ENCODE measurements at places on chromosomes 11 and 22. TPM values are rescaled to one million over a fixed set of nuclear protein-coding genes. Genes with fewer than 3 reads are reported as not detected.

GRCh38 chr11:363948-364761, 5.1 kb upstream of the B4GALNT4 start:
- no peak for DNase-seq

The KLHDC7B gene
- total RNA-seq, result not detected

GRCh38 chr11:103898065-103898464, 138.4 kb upstream of the DDI1 start:
- DNase-seq, result no peak

DNA sequence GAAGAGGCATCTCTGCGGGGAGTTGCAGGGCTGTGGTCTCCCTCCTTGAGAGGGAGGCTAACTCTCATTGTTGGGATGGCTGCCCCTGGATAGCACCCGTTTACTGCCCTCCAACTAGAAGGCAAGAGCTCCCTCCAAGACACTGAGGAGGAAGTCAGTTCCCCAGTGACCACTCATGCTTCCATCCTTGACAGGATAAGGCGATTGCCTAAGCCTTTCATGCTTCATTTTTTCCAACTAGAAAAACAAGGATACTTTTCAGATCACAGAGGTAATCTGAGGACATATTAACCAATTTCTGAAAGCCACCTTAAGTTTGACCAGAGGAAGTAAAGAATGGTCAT, 186.6 kb downstream of the MAML2 start:
- DNase-seq, result no peak

GRCh38 chr22:44730022-44730393, 22.4 kb upstream of the ARHGAP8 start:
- DNase-seq, result no peak

DNA sequence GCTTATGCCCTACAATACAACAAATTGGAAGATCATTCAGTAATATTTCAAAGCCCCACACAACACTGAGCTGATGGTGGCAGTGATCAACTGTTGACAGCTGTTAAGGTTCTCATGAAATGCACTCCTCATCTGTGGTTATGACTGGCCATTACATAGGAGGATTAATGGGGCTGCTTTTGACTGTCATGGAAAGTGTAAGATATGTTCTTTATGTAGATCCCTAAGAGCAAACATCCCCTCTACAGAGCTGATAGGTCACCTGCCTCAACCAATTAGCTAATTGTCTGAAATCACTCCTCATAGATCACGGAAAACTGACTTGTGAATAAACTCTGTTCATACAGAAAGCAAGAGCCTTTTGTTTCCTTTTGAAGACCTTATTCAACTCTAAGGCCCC, 78.1 kb downstream of the GAB2 start:
- DNase-seq, result no peak

The MCHR1 gene
- 0.13 TPM for total RNA-seq

- DNase-seq, result no peak
Observed at GRCh38 chr11:2576549-2576948, 123.2 kb downstream of the KCNQ1OT1 start.

DNA sequence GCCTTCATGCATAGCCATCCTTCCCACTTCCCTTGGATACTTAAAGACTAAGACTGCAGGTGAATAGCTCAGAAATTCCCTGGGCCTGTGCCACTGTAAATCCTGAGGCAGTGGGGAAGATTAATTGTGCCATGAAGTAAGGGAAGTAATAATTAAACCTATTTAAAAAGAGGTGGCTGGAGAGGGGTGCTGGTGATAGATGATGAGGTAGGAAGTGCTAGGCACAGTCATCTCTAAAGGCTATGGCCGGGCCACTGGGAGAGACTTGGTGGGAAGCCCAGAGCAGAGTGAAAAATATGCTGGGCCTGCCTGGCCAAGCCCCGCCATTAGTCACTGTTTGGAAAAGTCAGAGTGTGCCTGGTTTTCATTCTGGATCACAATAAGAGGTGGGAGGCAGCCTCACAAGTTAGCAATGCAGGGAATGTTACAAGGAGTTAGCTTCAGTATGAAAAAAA, 197.2 kb upstream of the PITPNB start:
- DNase-seq, result no peak

GRCh38 chr11:66100272-66101065, 30.4 kb downstream of the PACS1 start:
- DNase-seq, result peak; percentile 59

DNA sequence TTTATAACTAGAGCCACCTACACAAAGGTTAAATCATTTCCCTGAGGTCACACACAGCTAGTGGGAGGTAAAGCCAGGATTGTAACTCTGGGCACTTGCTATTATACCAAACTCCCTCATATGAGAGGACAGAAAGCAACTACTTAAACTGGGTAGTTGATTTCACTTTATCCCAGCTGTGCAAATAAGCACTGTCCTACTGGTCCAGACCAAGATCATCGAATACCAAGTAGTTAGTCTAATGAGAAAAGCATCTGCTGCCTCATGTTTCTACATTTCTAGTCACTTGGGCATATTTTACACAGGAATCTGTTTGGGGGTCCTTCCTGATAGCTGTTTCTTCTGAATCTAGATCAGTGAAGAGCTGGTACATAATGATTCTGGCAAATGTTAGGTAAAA, 178.6 kb upstream of the NARS2 start:
- DNase-seq, result no peak

DNA sequence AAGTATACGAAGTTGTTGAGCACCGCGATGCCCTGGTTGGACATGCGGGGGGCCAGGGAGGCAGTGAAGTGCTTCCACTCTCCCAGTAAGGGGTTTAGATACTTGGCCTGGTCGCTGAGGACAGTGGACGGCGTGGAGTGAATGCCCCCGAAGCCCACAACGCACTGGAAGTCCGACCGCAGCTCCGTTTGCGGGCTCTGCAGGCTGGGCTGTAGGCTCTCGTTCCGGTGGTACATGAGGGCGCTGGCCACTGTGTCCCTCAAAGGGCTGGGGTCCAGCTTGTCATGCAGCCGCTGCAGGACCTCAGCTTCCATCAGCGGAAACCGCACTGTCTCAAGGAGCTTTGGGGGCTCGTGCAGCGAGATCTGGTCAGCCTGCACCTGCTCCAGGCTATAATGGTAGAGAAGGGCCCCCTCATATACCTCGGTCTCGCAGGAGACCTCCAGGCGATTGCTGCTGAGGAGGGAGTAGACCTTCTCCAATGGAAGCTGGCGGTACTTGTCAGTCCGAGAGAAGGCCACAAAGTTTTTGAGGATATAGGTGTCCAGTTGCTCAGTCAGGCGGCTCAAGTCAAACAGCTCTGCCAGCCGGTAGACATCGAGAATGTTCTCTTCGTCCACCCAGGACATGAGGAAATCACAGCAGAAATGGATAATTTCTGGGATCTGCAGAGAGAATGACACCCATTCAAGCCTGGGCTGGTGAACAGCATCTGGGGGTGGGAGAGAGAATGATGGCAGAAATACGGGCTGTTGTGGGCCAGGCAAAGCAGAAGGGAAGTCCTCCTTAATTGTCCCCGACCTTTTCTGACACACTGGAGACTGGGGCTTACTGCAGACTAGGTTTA, 27.5 kb upstream of the SCARF2 start:
- no peak for DNase-seq

- no peak for DNase-seq
Observed at GRCh38 chr11:71153005-71153390, 99.4 kb downstream of the SHANK2 start.
